D341Med (cell line): ENCODE measurements at places on chromosomes 7 and 10.

DNA sequence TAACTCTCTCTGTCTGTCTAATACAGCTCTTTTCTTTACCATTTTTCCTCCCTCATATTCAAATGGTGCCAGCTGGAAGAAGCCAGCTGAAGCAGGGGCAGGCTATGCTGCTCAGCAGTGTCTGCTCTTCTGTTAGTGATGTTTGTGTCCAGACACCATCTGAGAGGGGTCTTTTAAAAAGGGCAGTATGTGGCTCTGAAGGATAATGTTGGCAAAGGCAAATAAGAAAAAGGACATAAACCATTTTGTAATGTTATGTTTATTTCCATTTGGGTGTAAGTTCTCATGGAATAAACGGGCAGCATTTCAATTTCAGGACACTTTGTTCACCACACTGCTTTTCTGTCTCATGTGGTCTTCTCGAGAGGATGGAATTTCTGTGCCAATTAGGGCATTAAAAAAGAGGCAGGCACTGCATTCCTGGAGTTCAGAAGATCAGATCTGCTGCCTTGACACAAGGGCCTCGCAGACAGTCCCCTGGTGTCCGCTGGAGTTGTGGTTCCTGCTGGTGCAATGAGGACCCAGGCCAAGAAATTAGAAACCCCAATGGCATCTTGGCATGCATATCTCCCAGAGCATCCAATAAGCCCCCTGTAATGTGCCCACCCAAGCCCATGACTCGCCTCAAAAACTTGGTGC is 109.0 kb upstream of the ELMO1 start:
- no peak for DNase-seq

GRCh38 chr10:5547931-5548660 is 23.3 kb downstream of the CALML3 start:
- no peak for DNase-seq

DNA sequence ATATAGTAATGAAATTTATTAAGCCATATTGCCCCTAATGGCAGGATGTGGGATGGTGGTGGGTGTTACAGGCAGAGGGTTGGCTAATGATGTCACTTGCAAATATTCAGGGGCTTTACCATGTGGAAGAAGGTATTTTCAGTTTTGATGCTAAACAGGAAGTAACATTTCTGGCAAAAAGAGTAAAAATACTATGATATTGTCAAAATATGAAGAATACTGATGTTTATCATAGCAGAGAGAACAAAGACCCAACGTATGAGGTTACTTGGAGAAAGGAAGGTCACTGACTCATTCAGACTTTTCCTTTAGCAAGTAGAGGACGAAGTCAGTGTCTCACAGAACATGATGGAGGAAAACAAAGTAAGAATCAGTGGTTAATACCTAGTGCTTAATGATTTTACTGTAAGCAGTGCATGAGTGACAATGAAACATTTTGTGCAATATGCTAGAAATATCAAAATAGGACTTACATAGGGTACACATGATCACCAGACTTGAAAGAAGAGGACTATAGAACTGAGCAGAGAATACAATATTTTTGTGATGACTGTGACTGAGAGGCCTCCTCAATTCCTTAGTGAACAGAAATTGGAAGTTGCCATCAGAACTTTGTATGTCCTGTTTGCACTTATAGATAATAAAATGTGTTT is 89.7 kb upstream of the STEAP4 start:
- no peak for DNase-seq

DNA sequence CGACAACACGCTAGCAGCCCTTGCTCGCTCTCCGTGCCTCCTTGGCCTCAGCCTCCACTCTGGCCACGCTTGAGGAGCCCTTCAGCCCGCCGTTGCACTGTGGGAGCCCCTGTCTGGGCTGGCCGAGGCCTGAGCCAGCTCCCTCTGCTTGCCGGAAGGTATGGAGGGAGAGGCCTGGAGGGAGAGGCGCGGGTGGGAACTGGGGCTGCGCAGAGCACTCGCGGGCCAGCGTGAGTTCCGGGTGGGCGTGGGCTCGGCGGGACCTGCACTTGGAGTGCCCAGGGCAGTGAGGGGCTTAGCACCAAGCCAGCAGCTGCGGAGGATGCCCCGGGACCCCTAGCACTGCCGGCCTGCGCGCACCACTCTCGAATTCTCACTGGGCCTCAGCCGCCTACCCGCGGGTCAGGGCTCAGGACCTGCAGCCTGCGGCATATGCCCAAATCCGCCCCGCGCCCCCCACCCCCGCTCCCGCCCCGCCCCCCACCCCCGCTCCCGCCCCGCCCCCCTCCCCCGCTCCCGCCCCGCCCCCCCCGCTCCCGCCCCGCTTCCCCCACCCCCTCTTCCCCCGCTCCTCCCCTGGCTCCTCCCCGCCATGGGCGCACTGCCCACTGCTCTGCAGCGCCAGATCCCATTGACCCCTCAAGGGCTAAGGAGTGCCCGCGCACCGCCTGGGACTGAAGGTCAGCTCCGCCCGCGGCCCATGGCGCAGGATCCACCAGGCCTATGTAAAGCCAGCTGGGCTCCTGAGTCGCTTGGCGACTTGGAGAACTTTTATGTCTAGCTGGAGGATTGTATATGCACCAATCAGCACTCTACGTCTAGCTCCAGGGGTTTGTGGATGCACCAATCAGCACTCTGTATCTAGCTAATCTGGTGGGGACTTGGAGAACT is 15.9 kb upstream of the ACBD5 start:
- DNase-seq = no peak

GRCh38 chr10:35781643-35782035 is 139.5 kb upstream of the FZD8 start:
- DNase-seq = no peak

DNA sequence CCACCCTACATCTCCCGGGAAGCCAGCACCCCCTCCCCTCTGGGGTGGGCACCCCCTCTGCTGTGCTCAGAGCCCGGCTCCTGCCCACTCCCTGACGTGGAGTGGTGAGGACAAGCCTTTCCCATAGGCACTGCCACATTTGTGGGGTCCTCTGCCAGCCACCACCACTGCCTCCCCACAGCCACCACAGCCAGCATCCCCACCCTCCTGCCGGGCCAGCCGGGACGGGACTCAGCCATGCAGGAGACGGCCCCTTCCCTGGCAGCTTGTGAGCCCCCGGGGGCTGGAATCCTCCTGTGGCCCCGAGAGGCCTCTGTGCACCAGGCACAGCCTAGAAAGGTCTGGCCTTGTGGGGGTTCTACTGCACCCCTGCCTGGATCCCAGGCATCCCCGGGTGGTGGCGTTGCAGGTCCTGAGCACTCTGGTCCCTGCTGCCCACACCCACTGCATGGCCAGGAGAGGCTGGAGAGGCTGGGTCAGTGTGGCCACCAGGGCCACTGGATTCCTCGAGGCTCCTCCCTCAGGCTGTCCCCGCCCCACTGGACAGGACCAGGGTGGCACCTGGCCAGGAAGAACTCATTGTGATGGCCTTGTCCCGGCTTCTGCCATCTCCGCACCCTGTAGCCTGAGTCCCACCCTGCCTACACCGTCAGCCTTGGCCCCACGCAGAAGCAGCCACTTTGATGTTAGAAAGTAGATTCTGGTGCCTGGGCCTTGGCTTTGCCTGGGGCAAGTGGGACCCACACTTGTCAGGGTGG is 148.0 kb downstream of the EBF3 start:
- no peak for DNase-seq

DNA sequence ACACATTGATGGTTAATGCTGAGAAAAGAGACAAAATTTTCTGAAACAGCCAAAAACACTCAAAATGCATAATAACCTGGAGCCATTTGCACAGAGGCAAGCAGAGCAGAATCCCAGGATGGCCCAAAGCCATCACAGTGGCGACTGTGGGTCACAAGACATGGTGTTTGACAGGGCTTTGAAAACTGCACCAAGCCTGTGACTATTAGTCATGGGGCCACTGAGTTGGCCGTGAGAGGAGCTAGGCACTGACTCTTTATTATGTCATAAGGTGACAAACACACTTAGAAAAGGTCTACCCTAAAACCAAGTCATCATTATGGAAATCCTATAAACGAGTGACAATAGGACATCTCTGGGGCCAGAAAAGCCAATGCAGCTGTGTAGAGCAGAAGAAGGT is 23.9 kb downstream of the DRGX start:
- DNase-seq = no peak

- DNase-seq = no peak
Observed at GRCh38 chr7:70356787-70357328, 758.6 kb downstream of the AUTS2 start.

GRCh38 chr7:24923172-24923865 is 56.7 kb downstream of the OSBPL3 start:
- DNase-seq = no peak

GRCh38 chr7:133186060-133186459 is 66.8 kb upstream of the EXOC4 start:
- no peak for DNase-seq

- no peak for DNase-seq
Observed at GRCh38 chr7:104723001-104723400, 291.0 kb upstream of the KMT2E start.

GRCh38 chr7:22549667-22550513 is 49.9 kb upstream of the STEAP1B start:
- DNase-seq = peak; percentile 58

DNA sequence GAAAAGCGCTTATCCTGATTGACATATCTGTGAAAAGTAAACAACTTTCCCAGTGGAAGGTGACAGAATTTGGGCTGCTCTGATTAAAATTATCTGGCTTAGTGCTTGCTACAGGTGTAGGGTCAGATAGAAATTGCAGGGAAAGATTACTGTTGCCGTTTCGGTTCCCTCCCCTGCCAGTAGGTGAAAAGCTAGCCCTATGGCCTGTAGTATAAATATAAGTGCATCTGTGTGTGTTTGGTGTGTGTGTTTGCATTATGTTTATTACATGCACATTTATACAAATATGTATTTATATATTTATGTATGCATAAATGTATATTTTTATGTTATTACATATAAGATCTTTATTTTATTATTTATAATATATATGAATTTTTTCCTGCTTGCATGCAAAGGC is 72.3 kb upstream of the VOPP1 start:
- no peak for DNase-seq

GRCh38 chr7:837001-837400 is 4.7 kb downstream of the SUN1 start:
- no peak for DNase-seq

- no peak for DNase-seq
Observed at GRCh38 chr7:69452797-69453196, 145.5 kb upstream of the AUTS2 start.

- no peak for DNase-seq
Observed at GRCh38 chr7:148238761-148239325, 351.7 kb upstream of the C7orf33 start.

- peak; percentile 41 for DNase-seq
Observed at GRCh38 chr7:134943785-134944400, 42.4 kb upstream of the AGBL3 start.

GRCh38 chr10:112570585-112570984 is 123.6 kb downstream of the VTI1A start:
- no peak for DNase-seq

DNA sequence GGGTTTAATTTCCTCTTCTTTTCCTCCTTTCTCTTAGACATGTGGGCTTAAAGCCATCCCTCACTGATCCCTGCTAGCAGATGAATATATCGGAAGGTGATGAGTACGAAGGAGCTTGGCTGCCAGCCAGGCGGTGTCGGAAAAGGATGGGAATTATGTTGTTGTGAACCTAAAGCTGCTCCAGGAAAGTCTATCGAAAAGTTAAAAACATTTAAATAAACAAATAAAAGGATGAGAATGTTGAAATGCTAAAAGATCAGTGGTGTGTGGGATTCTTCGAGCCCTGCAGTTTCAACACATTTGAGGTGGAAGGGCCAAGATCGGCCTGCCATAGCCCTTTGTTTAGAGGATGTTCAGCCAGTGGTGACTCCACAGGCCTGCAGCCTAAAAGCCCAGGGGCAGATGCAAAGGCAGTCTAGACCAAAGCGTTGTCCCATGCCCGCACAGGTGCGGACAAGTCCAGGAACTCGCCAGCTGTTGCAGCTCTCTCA is 107.9 kb downstream of the JCAD start:
- no peak for DNase-seq

- DNase-seq = no peak
Observed at GRCh38 chr10:116430288-116430687, 2.6 kb downstream of the PNLIPRP3 start.

GRCh38 chr10:117627561-117627960 is 85.0 kb downstream of the EMX2 start:
- no peak for DNase-seq

DNA sequence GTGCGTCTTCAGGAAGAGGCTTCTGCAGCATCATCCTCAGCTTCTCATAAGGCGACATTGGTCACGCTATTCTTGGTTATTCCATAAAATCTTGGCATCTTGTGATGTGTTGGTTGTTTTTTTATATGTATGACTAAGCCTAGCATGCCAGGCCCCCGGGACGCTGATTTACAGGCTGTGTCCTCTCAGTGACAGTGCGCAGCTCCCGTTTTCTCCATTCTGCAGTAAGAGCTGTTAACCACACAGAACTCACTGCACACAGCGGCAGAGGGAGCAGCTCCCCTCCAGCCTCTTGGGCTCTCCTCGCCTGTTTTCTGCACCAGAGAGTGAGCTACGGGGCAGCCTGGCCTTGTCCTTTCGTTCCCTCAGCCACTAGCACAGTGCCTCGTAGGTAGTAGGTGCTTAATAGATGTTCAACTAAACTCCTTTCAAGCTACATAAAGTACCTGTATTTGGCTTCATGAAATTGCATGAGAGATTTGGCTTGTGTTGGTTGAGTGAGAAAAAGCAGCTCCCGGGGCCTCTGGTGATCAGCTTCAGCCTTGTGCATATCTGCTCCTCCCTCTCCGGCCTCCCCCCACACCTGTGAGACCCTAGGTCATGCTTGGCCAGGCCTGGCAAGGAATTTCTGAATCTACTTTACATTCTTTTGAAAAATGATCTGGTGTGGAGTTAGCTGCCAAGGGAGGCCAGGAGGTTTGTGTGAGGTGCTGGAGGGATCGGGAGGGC is 116.2 kb downstream of the WDR37 start:
- DNase-seq = no peak

GRCh38 chr7:90931986-90932916 is 332.0 kb upstream of the FZD1 start:
- DNase-seq = no peak

DNA sequence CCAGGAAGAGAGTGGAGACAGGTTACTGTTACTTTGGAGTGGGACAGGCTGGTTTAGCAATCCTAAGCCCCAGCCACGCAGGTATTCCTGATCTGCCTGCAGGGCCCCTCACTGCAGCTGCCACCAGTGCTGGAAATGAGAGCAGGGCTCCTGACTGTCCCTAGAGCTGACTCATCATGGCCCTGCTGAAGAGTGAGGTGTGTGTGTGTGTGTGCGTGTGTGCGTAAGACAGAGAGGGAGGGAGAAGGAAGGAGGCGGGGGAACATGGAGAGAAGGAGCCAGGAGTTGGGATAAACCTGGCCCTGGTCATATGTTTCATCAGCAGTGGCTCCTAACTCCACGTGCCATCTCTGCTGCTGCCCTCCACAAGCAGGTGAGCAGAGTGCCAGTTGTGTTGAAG is 3.6 kb downstream of the FOXI2 start:
- DNase-seq = no peak
